ENCODE measurements at places on chromosomes 5 and 9. TPM values are rescaled to one million over a fixed set of nuclear protein-coding genes. Genes with fewer than 3 reads are reported as not detected.
A peak's percentile ranks its signal among the peaks of the same experiment; 100 is the strongest.

Gene ASPN
- 179 TPM for total RNA-seq

Gene SLC6A7
- not detected for total RNA-seq

Gene GPX3
- 70.5 TPM for total RNA-seq

- no peaks in the 10 kb centered on the region for H3K27me3 ChIP-seq
- H3K36me3 ChIP-seq = no peaks in the 10 kb centered on the region
- DNase-seq = no peak
- H3K4me3 ChIP-seq = peak overlapping the region; percentile 99
- peaks cover 37% of the 10 kb centered on the region for H3K4me1 ChIP-seq
- H3K27ac ChIP-seq = peak overlapping the region; percentile 96
These were observed 416 bp upstream of the SNX18 start for GRCh38 chr5:54517174-54517511.

Gene TNFSF8
- not detected for total RNA-seq

DNA sequence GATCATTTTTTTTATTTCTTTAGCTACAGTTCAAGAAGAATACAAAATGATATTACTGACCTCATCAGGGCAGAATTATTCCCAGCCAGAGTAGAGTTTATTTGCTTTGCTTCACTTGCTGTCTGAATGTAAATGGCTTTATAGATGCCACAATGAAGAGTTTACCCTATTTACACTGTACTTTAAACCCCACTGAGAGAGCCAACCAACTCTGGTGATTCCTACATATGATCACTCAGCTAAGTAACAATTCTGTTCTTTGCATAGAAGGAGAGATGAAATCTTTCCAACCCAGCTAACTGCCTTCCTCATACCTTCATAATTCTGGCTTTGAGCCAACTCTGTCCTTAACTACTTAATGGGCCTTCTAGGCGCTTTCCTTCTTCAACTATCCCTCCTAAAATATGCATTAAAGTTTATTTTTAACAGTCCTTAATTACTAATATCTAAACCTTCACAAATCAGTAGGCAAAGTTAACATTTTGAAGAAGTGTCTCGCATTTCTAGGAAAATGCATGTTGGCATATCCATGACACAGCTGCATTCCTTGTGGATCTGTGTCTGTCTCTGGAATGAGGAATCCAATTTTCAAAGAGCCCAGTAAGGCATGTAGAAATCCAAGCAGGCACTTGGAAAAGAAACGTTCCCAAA lies 284.8 kb upstream of the GRAMD2B start:
- H3K4me1 ChIP-seq = no peaks in the 10 kb centered on the region
- H3K36me3 ChIP-seq = no peaks in the 10 kb centered on the region
- DNase-seq = no peak
- H3K27me3 ChIP-seq = no peaks in the 10 kb centered on the region

Gene GRK6
- total RNA-seq = 91.2 TPM

Gene KCNV2
- total RNA-seq = not detected

Data from stomach (tissue), 19 donors.